ENCODE measurements at places on chromosomes 2 and 18. TPM values are rescaled to one million over a fixed set of nuclear protein-coding genes. Genes with fewer than 3 reads are reported as not detected.

DNA sequence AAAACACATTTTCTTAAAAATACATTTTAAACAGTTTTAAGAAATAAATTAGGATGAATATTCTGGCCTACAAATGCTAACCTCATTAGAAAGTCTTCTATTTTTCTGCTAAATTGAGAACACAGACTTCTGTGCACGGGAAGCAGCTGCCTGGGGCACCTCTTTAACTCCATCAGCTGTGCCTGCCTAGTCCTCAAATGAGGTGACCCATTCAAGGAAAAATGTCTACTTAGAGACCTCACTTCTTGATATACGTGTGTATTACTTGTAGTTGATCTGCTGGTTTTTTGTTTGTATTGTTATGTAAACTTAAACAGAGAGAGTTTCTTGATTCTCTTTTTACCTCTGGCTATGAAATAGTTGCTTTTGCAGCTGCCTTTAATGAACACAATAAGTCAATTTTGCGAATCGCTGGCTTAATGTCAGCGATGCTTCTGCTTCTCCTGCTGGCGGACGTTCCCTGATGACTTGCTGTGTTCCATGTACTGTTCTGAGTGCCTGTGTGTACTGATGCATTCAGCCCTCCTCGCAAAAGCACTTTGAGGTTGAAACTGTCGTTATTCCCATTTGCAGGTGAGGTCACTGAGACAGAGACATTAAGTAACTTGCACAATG, 88.7 kb upstream of the TXNDC2 start:
- no peak for DNase-seq

DNA sequence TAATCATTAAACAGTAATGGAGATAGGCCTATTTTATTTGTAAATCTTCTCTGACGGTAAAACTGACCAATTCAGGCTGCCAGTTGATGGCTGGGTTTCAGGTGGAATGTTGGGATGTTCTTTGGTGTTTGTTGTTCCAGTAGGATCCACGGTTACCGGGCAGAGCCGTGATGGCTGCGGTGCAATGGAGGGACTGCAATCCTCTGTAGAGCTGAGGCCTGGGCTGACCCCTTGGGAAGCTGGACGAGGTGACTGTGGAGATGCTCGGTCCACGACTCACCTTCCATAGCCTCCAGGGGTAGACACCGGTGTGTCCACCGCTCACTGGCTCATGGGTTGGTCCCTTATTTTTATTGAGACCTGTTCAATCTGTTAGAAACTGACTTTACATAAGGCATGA, 42.5 kb downstream of the ZNF519 start:
- peak; percentile 75 for DNase-seq

DNA sequence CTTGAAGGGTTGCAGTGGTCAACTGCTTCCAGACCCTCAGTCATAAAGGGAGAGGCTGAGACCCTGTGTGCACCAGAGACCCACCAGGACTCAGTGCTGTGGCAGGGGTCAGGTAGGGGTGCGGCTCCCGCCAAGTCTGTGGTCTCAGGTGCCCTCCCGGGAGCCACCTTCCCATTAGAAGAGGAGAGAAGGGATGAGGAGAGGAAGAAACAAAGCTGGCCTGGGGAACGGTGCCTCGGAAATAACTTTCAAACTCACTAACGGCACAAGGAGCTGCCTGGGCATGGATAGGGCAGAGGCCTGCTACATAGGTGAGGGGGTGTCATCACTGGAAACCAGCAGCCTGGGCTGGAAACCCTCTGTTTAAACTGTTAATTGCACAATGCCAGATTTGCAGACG, 84.9 kb downstream of the TPO start:
- no peak for DNase-seq

DNA sequence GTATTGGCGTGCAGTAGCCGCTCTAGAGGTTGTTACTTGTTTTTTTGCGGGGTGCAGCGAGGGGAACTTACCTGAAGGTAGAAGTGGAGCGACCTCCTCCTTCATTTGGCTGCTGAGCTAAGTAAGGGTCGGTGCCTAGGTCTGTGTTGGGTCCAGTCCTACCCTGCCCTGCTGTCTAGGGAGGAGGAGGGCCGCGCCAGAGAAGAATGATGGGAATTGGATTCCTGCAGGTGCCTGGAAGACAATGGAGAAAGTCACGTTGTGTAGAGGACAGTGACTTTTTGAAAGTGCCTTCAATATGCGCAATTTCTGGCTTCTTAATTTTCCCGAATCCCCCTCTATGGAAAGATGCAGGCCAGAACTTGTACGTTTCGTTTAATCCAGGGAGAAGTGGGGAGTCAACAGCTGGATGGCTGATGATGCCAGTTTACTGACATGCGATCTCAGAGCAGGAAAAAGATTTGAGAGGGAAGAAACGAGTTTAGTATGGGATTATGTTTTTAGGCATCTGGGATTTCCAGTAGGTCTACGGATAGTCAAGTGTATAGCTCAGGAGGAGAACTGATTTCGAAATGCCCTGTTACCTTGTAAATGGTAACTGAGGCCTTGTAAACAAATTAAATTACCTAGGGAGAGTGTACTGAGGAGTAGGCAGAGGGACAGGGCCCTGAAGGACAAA, 653 bp downstream of the MRPS9 start:
- DNase-seq, result no peak

DNA sequence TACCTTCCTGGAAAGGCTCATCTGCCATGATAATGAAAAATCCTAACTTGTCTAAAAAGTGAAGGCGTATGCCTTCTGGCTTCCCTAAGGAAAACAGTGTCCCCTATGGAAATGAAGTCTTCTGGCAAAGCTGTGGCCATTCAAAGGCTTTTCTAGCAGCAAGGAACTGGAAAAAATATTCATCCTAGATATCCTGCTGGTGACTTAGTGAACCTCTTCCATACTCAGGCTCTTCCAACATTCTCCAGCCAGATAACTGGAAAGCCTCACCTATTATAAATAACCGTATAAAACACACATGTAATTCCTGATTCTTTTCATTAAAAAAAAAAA, 84.7 kb downstream of the RBMS1 start:
- DNase-seq, result no peak

- DNase-seq, result peak; percentile 76
These were observed 28.1 kb downstream of the SGPP2 start for GRCh38 chr2:222452422-222452950.

- DNase-seq, result no peak
These were observed 3.2 kb downstream of the CYP27A1 start for GRCh38 chr2:218785103-218785502.

DNA sequence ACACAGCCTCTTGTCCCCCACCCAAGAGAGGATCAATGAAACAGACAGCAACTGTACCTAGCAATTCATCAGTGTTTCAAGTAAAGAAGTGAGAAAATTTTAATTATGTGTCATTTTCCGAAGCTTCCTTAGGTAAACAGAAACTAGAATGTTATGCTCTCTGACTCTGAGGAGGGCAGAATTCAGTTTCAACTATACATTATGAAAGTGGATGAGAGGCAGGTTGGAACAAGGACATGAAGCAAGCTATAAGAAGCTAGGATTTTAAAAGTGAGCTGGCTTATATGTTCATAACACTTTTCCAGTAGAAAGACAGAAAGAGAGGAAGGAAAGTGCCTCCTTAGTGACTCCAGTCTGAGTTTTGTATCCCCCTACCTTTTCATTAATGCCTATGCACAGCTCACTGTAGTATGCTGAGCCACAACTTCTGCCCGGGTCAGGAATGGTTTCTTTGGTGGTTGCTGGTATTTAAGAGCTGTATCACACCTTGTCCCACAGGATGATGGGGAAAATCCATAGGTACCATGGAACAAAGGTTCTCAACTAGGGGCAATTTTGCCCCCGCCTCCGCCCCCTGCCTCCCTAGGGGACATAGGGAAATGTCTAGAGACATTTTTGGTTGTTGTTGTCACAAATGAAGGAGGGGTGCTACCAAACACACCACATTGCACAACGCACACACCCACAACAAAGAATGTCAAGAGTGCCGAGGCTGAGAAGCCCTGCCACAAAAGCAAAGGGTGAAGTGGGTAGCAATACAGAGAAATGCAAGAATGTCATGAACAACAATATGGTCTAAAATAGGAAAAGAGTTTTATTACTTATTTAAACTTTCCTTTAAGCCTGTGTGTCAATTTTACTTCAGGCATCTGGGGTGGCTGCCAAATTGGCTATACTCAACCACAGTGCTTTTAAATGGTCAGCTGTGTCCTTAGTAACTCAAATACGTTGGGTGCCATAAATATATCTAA, 161.0 kb upstream of the ZFP36L2 start:
- DNase-seq, result peak; percentile 66

GRCh38 chr2:222613715-222614331, 42.1 kb downstream of the FARSB start:
- DNase-seq, result peak; percentile 37

- DNase-seq, result no peak
These were observed 357.1 kb downstream of the SOCS6 start for GRCh38 chr18:70645971-70646370.

GRCh38 chr18:51013259-51013658, 16.8 kb upstream of the SMAD4 start:
- DNase-seq, result no peak

GRCh38 chr2:113039719-113040118, 12.9 kb downstream of the IL36B start:
- DNase-seq, result no peak

DNA sequence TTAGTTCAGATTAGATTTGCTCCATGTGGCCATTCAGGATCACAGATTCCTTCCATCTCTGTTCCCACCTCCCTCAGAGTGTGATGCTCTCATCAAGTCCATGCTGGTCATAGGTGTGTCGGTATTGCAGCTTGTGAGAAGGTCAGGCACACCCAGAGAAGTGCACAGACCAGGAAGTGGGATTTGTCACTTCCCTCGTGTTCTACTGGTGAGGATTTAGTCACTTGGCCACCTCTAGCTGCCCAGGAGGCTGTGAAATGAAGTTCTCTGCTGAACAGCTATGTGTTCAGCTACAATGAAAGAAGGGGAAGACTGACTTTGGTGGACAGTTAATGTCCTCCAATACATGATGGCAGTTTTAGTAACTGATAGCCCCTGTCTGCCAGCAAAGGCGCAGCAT, 3.5 kb upstream of the LANCL1 start:
- DNase-seq, result no peak

GRCh38 chr2:44464437-44464836, 102.7 kb downstream of the CAMKMT start:
- no peak for DNase-seq

DNA sequence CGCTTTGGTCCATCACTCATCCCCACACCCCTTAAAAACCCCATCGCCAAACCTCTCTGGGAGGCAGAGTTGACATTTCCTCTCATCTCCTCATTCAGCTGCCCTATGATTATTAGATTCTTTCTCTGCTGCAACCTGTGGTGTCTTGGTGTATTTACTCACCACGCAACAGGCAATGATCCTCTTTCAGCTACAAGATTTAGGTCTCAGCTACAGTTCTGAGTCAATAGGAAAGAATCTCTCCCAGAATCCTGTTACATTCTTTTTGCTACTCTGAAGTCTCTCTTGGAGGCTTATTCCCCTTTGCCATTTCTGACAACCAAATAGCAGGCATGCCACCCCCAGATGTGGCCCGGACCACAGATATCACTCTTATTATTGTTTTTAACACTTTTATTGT, 468.3 kb upstream of the GYPC start:
- DNase-seq, result no peak

DNA sequence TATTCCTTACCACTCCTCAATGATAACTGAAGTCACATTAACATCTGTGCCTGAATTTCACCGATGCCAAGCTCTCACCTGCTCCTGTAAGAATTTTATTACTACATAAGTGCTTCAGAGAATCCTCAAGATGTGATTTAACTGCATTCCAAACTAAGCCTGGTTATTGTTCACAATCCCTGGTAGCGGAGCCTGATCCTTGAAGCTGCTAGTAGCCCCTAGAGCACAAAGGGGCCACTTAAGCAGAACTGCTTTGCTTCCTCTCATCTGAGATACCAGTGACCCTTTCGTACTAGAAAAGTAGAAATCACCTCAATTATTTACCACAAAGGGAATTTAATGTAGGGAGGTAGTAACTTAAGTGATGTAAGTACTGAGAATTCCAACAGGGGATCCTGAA, 529.6 kb downstream of the CPS1 start:
- DNase-seq, result no peak

GRCh38 chr2:209933499-209934483, 68.6 kb upstream of the RPE start:
- DNase-seq, result peak; percentile 66

DNA sequence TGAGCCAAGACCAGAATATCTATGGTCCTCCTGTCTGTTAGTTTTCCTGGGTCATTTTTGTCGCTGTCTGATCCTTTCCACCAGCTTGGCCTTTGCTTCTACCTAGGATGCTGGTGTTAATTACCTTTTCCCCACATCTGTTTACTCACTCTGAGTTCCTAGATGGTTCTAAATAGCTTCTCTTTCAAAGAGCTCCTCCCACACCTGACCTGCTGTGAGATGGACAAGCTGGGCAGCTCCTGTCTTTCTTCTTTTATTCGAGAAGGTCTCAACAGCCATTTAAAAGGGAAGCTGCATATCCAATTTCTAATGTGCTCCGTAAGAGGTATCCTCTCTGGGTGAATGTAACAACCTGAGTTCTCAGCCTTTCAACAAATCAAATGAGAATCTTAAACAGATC, 156.2 kb downstream of the HRH4 start:
- DNase-seq, result no peak

GRCh38 chr18:22667616-22668422, 250.1 kb upstream of the CTAGE1 start:
- peak; percentile 97 for DNase-seq

DNA sequence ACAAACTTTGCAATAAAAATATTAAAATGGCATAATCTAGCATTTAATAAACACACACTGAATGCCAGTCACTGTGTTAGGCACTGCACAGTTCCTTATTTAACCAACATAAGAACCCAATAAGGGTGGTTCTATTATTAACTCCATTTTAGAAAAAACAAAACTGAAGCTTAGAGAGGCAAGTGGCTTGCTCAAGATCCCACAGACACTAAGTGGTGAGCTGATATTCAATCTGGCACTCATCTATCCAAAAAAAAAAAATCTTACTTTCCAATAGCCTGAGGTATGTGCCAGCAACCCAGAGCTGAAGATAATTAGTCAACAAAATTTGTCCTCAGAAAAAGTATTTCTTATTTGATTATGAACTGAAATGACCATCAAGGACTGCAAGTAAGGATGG, 799 bp downstream of the CYTIP start:
- DNase-seq, result no peak

KCNG2 gene
- not detected for total RNA-seq

ALPG gene
- not detected for total RNA-seq

GCG gene
- total RNA-seq, result not detected

GNLY gene
- total RNA-seq, result not detected

ORC2 gene
- 10.0 TPM for total RNA-seq

TUBA4B gene
- total RNA-seq, result not detected

STARD6 gene
- total RNA-seq, result not detected

MRPL30 gene
- total RNA-seq, result 39.5 TPM

TLX2 gene
- total RNA-seq, result 0.34 TPM

KRTCAP3 gene
- not detected for total RNA-seq

AQP12A gene
- not detected for total RNA-seq
